ENCODE measurements at places on chromosomes 12 and 14.

GRCh38 chr12:100473050-100473715 is 483 bp upstream of the NR1H4 start:
- no peak for DNase-seq

GRCh38 chr14:82501554-82501953 is 967.9 kb upstream of the SEL1L start:
- DNase-seq, result no peak

DNA sequence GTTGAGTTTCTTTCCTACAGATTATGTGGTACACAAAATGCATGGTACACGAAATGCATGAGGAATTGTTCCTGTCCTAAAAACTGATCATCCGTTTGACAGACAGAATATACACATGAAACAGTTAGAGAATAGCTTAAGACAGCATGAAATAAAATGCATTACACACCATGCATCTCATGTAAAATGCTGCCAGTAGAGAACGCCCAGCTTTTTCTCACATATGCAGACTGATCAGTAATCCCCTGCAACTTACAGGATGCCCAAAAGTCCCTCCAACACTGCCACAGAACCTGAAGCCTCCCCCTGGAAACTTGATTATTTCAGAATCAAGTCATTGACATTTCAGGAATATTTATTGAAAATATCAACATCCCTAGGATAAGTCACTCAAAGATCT is 24.0 kb downstream of the IFNG start:
- DNase-seq, result no peak

- no peak for DNase-seq
Measured at GRCh38 chr14:71290960-71291466, 383.8 kb downstream of the PCNX1 start.

DNA sequence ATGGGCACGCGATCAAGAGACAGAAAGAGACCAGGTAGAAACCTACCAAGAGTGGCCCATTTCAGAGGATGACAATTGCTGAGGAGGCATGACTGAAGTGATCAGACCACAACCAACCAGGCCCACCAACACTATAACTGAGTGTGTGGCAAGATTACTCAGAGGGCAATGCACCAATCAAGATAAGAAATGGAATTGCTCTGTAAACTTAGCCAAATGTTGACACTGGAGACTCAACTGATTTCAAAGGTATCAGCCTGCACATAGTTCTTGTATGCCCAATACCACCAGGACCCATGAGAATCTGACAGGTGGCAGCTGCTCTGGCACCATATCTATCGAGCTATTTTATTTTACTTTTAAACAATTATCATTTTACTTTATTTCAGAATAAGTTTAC is 128.9 kb downstream of the FOXN3 start:
- no peak for DNase-seq

- DNase-seq, result no peak
Measured at GRCh38 chr14:93056166-93056839, 59.4 kb downstream of the ITPK1 start.

DNA sequence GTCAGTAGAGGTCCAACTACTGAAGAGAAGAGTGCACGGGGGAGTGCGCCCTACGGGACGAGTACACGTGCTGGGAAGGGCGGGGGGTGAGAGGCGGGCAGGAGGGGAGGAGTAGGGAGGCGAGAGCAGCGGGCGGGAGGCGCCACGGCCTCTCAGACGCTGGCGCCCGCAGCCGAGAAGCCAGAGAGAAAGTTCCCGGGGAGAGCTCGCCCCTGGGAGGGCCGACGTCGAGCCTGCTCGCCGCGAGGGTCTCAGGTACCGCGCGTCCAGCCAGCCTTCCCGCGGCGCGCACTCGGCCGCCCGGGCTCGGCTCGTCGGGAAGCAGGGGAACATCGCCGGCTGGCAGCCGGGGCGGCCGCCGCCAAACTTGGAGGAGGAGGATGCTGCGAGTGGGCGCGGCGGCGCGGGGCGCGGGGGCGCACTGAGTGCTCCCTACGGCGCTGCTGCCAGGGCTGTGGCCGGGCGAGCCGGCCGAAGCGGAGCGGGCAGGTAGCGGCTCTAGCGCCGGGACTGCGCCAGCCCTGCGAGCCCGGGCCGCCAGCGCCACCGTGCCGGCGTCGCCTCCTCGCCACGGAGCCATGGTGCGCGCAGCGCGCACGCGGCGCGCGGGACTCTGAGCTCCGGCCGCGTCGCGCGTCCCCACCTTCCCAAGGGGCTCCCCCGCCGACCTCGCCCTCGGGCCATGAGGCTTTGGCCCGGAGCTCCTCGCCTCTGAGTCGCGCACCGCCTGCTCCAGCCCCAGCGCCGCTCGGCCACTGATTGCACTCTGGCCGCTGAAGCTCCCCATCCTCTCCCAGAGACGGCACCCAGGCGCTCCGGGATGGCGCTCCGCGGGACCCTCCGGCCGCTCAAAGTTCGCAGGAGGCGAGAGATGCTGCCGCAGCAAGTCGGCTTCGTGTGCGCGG is at the start of gene SLC24A4:
TSS of gene SLC24A4 (plus strand) at position 155 of the 905 bp plus-strand sequence. CDS start at position 821, 666 bp downstream.
- no peak for DNase-seq

GRCh38 chr14:101873991-101874390 is 90.4 kb upstream of the DYNC1H1 start:
- no peak for DNase-seq

DNA sequence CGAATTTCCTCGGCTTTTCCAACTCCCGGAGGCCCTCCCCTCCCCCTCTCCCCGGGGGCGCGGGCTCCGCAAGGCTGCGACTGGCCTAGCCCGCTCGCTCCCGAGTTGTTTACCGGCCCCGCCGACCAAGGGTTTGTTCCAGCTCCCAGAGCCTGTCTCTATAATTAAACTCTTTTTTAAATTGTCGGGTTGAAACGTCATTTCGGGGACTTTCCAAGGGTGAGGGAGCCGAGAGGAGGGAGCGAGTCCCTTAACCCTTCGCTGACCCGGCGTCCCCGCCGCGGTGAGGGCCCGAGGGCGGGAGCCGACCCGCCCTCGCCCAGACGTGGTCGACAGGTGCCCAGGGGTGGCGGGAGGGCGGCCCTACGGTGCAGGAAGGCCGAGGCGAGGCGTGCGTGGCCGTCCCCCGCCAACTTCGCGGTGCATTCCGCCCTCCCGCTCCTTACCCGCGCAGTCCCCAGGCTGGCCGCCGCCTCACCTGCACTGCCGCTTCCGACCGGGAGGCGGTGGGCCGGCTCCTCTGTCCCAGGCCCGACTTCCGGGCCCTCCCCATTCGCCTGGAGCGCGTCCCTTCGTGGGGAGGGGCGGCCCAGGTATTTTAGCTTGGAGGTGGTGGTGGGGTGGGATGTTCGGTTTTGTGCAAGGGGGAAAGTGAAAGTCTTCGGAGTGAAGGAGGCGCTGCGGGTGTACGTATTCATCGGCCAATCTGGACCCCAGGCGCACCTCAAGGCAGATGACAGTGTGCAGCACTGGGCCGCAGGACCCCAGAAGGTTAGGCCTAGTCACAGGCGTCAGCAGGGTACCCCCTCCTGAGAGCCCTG is 2.9 kb upstream of the ZFP36L1 start:
- DNase-seq, result no peak

DNA sequence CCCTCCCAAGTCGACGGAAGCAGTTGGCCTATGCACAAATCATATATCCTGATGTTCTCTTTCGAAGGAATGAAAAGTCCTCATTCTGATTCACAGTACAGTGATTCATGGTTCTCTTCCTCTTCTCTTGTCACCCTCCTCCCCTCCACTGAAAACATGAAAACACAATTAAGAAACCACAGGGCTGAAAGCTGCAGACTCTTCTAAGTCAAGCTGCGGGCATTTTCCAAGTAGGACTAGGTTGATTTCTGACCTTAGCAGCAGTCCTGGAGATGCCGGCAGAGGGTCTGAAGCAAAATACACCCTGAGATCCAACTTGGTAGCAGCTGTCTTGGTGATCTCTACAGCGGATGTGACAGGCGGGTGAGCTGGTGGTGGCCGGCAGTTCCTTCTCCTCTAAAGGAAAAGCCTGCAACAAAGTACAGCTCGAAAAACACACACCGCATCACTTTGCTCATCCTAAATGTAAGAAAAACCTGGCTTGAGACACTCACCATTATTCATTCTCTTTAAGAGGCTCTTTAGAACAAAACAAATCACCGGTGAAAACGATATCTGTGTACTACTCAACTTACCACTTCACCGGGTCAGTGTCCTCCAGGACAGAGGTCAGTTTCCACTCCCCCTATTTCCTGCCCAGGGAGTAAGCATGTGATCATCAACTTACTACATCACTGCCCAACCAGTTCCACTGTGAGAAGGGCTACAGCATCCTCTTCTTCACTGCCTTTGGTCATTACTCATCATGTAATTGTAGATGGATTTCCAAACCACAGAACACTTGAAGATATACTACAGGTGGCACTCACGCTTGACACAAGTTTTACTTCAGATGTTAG is 6.0 kb downstream of the TMCC3 start:
- DNase-seq, result no peak

- no peak for DNase-seq
Measured at GRCh38 chr14:67232066-67232465, 9.2 kb upstream of the PALS1 start.

DNA sequence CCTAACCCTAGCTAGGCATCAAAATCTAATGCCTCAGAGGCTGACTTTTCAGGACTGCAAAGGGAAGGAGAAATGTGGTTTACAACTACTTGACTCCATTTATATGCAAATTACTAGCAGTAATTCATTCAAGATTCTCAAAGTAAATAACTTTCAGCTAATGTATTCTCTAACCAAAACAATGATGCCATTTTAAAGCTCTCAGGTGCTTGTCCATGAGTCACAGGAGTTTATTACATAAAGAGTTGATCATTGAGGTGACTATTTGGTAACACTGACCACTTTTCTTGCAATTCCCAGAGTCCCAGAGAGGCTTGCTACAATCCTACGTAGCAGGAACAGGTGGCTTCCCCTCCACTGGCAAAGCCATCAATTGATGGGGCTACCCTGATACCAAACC is 109.0 kb upstream of the SLC35F4 start:
- DNase-seq, result no peak
